ENCODE measurements at places on chromosomes 4 and X.

DNA sequence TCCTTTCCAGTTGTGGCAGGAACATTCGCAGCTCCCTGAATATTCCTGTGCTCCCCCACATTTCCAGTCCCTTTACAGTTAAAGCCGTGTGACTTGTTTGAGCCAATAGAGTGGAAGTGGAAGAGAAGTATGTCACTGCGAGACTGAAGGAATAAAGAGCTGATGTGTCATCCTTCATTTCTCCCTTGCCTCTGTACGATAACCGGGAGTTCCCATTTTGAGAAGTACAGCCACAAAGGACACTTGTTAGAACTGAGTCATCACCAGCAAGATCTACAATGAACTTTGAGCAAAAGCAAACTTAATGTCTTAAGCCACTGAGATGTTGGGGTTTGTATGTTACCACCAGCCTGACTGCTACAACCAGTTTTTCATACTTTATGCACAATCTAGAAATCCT, 92.3 kb downstream of the SPRY1 start:
- DNase-seq, result peak; percentile 38

DNA sequence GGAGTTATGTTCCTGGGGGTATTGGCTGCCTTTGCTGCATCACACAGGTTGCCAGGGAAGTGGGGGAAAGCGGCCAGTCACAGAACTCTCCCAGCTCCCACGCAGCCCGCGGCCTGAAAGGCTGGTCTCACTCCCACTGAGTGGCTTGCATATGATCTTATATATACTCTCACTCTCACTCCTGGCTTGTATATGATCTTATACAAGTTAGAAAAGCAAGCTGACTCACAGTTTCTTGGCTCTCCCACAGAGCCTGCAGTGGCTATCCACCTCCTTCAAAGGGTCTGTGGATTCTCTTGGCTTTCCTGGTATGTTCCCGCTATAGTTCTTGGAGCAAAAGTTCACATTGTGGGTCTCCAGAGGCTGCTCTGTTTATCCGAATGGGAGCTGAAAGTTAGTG, 833.5 kb upstream of the GALNTL6 start:
- no peak for DNase-seq

GRCh38 chrX:13750812-13751211, 16.3 kb downstream of the OFD1 start:
- no peak for DNase-seq

DNA sequence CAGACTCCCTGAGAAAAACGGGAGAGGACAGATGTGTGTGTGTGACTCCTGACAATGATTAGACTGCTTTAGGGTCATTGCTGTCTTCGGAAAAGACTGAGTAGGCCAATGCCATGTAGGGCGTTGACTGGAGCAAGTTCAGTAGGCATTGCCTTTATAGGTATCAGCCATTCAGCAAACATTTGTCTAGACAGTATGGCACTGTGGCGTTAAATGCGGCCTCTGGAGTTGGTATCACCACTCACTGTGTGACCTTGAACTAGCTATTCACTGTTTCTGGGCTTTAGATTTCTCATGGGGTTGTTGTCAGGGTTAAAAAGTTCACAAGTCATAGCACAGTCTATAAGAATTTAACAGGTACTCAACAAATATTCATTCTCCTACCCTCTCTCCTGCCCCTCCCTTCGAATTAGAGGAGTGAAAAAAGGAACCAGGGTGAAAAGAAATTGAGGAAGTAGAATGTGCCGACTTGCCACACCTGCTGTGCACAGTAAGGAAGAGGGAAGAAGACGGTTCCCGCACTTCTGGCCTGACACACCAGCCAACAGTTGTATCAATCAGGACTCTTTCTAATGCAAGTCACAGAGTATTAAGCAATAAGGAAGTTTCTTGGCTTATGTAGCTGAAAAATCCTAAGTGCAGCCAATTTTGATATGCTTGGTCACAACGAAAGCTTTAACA, 83.2 kb upstream of the PLAC8 start:
- DNase-seq, result no peak

DNA sequence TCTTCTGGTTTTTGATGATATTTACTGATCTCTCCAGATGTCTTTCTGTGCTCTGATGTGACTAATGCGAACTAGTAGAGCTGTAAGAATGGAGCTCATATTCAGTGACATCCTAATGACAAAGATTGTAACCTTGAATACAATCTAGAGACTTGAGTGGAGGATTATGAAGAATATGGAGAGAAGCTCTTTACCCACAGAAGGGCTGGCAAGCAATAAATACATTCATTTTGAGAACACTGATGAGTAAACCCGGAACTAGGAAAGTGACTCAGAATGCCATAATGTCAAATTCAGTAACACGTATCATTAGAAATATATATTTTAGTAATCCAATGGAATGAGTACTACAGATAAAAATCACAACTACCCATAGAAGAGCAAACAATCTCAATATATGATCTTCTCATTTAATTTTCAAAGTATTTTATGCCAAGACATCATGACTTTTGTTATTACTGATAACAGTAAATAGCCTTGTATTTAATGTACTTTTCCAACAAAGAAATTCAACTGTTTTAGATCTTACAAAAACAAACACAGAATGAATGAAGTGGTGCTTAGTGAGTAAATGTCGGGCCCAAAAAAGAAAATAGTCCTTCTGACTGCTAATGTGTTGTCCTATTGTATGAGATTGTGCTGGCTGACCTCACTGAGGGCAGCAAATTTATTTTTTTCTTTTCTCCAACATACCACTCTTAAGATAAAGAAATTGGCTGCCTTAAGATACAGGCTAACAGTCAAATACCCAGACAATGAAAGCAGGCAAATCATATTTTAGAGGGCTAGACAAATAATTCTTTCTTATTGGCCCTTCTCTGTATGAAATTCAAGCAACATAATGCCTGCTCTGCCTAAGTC, 49.2 kb upstream of the HDAC8 start:
- DNase-seq, result no peak

GRCh38 chr4:26217961-26218676, 102.7 kb upstream of the RBPJ start:
- DNase-seq, result no peak

DNA sequence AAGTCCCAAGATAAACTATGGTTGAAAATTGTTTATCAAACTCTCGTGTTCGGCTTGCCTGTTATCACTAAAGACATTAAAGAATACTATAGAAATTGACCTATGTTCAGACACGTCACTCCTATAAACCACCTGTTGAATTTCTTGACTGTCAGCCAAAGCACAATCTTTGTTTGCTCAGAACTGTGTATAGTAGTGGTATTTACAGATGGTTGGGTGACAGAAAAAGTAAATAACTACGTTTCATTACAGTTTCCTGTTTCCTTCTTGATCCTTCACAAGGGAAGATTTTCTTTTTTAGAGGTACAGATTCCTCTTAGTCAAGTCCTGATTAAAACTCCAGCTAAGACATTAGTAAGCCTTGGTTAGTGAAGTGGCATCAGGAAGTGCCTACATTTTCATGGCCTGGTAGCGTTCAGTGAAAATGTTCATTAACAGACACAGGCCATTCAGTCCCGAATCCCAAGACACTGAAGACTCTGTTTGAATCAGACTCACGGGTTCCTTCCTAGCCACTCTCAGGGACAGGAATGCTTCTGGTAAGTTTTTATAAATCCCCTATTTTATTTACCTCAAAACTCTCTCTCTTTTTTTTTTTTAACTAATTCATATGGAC, at the start of gene SMIM31:
Gene SMIM31 (plus strand): TSS at position 259 of the 616 bp plus-strand sequence. CDS start 16,313 bp downstream, outside the sequence.
- no peak for DNase-seq

GRCh38 chrX:30973784-30974427, 84.9 kb upstream of the TAB3 start:
- DNase-seq, result no peak

DNA sequence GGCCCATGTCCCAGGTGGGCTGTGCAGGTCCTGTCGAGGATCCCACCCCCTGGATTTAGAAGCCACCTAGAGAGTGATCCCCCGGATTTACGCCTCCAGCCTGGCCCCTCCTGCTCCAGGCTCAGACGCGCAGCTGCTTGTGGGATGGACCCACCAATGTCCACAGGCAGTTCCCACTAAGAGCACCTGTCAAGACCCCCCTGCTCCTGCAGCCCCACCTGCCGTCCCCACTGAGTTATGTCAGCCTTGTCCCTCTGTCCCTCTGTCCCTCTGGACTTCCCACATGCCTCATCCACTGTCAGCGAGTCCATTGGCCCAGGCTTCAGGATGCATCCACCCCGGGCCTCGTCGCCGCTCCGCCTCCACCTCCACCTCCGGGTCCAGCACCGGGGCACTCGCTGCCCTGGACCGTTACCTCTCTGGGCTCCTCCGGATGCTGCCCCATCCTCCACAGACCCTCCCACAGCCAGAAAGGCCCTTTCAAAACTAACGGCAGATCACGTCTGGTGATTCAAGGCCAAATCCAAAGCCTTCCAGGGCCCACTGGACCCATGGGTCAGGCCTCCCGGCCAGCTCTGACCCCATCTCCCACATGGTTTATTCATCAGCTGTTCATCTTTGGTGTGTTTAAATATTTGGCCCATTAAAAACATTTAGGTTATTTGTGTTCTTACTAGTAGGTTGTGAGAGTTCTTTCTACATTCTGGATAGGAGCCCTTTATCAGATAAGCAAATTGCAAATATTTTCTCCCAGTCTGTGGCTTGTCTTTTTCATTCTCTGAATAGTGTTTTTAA, 28.3 kb downstream of the HTRA3 start:
- no peak for DNase-seq

GRCh38 chrX:30863974-30864373, 25.1 kb downstream of the TAB3 start:
- DNase-seq, result no peak

DNA sequence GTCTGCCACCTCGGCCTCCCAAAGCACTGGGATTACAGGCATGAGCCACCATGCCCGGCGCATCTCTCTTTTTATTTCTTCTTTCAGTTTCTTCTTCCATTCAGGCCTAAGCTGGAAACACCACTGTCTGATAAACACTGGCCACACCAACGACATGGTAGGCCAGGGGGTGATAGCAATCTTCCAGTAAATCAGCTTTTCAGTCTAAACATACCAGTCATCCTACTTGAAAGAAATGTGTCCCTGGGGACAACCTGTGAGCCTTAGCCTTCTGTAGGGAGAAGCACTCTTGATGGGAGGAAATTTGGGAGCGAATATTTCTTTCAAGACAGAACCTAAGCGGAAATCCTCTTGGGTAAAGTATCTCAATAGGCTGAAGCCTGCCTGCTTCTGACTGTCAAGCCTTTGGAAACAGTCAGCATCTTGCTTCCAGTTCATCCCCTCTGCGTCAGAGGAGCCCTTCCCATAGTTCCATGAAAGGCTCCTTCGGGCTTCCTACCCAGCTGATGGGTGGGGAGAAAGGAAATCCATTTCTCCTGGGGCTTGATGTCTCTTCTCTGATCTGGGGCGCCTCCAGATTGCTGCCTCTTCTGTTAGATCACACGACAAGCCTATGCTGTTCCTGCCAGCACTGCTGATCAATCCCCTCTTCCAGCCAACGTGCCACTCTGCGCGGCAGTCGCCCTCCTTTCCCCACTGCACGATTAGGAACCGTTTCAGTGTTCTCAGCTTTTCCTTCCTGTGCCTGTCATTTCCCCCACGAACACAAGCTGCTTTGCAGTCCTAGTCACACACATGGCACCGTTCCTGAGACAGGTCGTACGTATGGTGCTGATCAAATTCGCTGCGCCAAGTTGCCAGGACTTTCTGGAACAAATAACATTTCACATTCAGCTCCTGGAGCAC, 49.5 kb upstream of the CBR4 start:
- no peak for DNase-seq

- DNase-seq, result no peak
Observed at GRCh38 chrX:139967300-139967699, 2.0 kb upstream of the CXorf66 start.

DNA sequence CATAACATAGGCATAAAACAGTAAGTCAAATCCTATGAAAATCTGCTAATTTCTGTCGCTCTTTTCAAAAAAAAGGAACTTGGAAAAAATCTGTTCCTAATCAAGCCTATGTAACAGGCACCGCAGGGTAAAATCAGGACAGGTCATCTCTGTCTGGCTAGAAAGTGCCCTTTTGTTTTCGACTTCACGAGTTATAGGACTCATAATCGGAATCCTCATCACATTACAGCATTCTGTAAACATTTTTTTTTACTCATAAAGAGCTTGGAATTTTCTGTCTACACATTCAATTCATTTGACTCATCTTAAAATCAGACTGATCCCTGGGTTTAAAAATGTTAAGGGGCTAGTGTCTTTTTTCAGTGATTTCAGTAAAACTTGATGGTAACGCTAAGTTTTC, 181.7 kb upstream of the TBC1D9 start:
- no peak for DNase-seq
